MCF 10A (cell line): ENCODE measurements at places on chromosomes 3 and 15.

DNA sequence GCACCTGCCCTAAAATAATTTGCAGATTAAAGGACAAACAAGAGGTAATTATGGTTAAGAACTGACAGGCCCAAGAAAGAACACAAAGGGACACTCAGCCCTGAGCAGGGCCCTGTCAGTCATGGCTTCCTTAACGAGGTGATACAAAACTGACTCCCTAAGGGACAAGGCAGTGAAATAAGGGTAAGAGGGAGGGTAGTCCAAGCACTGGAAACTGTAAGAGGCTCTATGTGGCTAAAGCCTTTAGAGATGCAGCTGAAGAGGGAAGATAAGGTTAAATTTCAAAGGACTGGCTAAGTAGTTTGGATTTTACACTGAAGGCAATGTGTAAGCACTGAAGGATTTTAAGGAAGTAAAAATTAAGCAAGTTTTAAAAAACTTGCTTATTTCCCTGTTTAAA is 3.9 kb downstream of the ATR start:
- DNase-seq = no peak

DNA sequence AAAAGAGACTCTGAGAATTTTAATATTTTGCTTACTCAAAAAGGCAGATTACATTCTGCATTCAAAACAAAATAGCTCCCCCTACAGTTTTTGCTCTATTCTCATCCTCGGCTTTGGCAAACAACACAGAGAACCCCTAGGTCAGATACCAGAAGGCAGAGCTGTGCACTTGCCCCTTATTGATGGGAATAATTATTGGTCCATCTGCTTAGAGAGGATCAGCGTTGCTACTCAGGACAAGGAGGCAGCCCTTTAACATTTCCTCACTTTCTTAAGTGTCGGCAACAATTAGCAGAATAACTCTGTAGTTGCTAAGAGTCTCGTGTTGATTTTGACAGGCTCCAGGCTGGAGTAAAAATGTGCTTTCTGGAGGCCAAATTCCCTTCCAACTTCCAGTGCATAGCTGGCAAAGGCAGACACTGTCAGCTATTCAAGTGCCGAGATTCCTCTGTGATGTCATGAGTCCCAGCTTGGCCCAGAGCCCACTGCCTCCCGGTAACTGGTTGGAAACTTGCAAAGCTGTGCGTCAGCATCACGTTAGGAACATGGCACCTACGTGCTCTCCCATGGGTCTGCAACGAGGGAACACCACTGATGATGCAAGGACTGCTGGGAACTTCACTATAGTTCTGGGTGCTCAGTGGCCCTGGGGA is 482.7 kb upstream of the ADAMTS9 start:
- DNase-seq = peak; percentile 89

DNA sequence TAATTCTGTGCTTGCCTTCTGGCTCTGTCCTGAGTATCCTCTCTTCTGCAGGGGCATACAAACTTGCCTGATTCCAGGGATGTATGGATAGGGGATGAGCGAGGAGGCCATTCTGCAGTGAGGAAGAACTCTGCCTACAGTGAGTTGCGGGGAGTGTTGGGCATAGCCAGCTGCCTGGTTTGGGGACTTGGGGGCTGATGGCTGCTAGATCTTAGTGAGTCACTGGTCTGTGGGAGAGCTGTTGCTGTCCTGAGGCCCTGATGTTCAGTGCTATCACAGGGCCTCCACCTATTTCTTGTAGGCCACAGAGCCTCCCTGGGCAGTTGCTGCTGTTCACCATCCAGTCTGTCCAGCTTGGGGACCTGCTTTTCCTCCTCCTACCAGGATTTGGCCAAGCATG is 20.3 kb downstream of the CDAN1 start:
- no peak for DNase-seq

- DNase-seq = no peak
Measured at GRCh38 chr15:31147944-31148296, 46.4 kb upstream of the TRPM1 start.

- no peak for DNase-seq
Measured at GRCh38 chr3:164451072-164451910, 627.0 kb downstream of the SI start.

DNA sequence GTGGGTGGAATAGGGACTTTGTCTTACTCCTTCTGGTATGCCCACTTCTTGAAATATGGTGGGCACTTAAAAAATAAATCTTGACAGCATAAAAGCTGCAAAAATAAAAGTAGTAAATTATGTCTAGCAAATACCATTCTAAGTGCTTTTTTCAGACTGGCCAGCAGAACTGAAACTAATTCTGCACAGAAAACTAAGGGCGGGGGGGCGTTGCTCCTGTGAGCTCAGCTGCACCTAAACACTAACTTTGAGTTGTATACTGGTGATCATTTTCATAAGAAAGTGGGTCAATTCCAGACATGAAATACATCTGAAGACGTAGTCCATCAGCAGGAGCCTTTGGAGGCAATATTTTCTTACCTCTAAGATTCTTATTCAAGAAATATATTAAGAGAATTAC is 114.8 kb downstream of the WDR76 start:
- no peak for DNase-seq

DNA sequence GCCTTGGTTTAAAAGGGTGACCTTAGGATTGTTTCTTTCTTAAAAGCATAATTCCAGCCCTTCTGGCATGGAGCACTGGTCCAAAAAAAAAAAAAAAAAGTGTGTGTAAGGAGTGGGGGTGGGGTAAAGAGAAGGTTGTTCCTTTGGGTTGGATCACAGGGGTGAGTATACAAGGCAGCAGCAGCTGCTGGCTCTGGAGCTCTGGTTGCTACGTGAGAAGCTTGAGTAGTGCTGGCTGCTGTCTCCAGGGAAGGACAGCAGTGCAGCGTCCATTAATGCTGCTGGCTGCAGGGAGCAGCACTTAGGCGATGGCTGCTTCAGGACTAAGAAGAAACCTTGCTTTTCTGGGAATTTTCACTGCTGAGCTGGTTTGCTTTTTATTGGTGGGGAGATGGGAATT is 2.3 kb downstream of the SETD5 start:
- peak; percentile 84 for DNase-seq

DNA sequence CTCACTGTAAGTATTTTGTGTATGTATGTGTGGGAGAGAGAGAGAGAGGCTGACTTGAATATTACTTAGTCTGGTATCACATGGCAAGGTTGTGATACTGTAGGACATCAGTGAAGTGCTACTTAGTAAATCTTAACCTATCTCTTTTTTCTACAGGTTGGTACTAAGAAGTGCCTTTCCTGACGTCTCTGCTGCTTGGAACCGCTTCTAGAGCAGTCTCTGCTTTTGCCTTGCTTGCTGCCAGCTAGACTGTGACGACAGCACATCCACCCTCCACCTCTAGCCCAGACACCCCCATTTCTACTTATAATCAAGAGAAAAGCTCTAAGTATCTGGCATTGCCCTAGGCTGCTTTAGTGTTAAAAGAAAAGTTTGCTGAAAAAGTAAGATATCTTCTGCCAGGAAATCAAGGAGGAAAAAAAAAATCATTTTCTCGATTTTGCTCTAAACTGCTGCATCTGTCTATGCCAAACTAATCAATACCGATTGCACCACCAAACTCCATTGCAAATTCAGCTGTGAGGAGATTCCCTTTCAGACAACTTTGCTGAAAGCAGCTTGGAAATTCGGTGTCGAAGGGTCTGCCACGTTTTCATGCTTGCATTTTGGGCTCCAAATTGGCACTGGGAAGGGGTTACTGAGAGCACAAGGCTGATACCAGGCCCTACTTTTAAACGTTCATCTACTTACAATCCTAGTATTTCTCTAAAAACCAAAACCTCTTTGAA is 30.7 kb downstream of the MBNL1 start:
- DNase-seq = no peak

DNA sequence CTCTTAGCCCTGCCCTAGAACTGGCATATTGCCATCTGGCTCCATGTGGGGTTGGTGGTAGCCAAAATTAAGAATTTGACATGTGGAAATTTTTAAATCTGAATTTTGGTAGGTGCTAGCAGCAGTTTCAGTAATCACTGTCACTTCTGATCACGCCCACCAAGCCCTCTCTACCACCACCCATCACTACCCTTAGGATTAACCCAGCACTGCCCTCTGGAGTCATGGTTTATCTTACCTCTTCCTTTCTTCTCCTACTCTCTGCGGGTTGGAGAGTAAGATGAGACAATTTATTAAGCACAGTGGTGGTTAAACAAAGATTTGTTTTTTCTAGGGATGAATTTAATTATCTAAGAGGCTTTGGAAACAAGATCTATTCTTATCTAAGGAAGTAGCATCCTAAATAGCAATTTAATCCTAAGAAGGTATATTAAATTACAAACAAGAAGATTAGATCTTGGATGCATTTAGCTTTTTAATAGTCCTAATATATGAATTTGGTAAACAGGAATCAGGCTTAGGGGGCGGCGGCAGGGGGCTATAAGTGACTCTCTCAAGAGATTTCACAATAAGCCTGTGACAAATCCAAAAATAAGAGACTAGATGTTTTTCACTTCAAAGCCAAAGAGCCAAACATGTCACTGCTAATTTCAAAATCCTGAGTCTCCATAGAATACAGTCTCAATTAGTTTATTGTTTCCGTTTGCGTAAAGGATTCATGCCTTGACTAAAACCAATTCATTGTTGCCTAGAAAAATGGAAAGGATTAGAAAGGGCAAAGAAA is 498.4 kb upstream of the UBE2E2 start:
- no peak for DNase-seq

DNA sequence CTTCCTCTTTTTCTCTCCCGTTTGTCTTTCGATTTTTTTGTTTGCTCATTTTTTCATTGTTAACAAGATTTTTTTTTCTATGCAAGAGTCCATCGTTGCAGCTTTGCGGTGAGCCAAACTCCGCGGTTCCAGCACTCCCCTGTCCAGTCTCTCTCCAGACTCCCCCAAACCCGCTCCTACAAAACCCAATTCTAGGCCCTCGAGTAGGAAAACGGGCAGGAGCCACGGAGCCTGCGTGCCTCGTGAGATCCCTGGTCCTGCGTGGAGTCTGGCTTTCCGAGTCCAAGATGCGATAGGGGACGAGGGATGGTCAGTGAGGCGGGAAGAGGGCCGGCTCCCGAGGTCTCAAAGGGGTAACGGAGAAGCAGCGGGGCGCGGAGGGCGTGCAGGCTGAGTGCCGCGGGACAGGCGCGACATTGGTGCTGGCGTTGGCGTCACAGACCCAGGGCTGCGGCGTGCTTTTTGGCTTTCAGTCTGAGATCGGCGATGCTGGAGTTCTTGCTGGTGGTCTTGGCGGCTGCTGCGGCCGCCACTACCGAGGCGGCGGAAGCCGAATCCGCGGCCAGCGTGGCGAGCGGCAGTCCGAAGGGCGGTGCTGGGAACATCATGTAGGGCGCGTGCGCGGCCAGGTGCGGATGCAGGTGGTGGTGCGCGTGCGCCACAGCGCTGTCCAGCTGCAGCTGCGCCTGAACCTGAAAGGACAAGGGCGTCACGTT is 8.5 kb downstream of the SHOX2 start:
- DNase-seq = peak; percentile 74

DNA sequence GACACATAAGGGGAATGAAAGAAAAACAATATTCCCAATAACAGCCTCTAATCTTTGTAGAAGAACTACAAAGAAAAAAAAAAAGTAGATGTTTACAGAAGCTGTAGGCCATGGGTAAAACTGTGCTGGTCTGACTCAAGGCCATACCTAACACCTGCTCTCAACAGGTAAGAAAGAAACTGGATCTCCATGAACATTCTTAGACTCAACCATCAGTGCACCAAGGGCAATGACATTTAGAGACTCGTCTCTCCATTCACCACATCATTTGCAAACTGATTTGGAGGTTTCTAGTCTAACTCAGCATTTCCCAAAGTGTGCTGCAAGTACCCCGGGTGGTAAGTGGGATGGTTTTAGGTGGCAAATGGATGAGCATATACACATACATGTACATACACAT is 164.2 kb downstream of the FOXP1 start:
- DNase-seq = no peak

- DNase-seq = no peak
Measured at GRCh38 chr3:130787422-130788068, 40.9 kb upstream of the PIK3R4 start.

- DNase-seq = no peak
Measured at GRCh38 chr15:93252780-93253179, 163.8 kb upstream of the RGMA start.

DNA sequence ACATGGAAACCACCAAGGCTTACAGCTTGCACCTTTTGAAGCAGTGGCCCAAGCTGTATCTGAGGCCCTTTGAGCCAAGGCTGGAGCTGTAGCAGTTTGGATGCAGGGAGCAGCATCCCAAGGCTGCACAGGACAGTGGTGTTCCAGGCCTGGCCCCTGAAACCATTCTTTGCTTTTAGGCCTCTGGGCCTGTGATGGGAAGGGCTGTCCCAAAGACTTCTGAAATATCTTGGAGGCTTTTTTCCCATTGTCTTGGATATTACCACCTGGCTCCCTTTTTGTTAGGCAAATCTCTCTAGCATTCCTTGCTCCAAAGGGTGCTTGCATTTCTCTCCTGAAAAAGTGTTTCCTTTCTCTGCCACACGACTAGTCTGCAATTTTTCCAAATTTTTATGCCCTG is 302.8 kb upstream of the MDFIC2 start:
- no peak for DNase-seq

DNA sequence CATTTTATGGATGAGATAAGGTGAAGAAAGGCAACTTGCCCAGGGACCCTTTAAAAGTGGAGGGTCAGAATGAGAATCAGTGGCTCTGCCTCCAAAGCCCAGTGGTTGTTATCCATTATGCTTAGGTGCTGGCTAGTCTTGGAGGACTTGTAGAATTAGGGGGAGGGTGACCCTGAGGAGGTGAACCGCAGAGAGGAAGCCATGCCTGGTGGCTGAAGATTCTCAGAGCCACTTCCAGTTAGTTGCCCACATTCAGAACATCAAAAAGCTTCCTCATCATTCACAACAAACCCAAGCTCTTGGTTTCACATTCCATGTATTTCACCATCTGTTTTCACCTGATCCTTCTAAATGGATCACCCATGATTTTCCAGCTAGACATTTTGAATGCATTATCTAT is 11.2 kb downstream of the EBLN2 start:
- DNase-seq = no peak

DNA sequence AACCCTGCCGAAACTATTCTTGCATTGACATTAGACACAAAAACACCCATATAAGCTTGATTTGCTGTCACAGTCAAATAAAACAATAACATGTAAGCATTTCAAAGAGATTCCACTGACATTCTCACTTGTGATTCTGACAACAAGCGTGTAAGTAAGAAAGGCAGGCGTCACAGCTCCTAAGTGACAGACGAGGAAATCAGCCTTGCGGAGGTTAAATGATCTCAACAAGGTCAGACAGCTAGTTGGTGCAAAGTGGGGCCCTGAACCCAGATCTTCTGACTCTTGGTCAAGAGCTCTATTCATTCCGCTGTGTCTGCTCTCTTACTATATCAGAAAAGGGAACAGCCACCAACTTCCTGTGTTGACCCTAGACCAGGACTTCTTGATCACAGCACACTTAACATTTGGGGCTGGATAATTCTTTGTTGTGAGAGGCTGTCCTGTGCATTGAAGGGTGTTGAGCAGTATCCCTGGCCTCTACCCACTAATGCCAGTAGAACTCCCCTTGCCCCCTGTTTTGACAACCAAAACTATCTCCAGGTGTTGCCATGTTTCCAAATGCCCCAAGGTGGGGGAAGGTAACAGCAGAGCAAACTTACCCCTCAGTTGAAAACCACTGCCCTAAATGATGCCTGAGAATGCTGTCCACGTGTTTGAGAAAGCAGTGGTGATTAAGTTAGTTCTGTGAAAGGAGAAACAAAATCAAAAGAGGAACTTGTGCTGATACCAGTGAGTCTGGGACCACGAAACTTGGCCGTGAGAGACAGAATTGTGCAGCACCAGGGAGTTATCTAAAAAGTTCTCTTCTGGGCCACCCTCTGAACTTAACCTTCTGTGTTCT is 86.1 kb downstream of the LIPC start:
- no peak for DNase-seq

GRCh38 chr3:100087198-100087597 is 27.1 kb downstream of the FILIP1L start:
- DNase-seq = no peak

GRCh38 chr3:52317208-52318000 is 1.3 kb downstream of the DNAH1 start:
- no peak for DNase-seq
